Ascending aorta (tissue), 2 donors: ENCODE measurements at places on chromosomes 3 and 15.
A peak's percentile ranks its signal among the peaks of the same experiment; 100 is the strongest.

GRCh38 chr3:76065964-76066363 lies 280.6 kb upstream of the ZNF717 start:
- no peaks in the 10 kb centered on the region for H3K4me1 ChIP-seq
- no peak for DNase-seq
- no peak overlapping the region for H3K4me3 ChIP-seq
- no peaks in the 10 kb centered on the region for H3K36me3 ChIP-seq
- no peak overlapping the region for H3K27ac ChIP-seq

DNA sequence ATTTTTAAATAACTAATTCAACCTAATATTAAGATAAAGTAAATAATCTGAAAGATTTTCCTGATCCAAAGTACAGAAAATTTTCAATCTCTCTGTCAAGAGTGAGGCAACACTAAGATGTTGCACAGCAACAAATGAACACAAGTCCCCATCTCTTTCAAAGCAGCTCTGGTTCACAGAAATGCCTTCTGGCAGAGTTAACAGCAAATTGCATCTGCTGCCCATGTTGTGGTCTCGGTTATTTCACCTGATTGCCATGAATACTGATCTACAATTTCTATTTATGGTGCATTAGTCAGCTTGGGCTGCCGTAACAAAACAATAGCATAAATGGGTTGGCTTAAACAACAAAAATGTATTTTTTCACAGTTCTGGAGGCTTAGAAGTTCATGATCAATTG lies 167.3 kb downstream of the BCHE start:
- no peak overlapping the region for H3K4me3 ChIP-seq
- no peaks in the 10 kb centered on the region for H3K27me3 ChIP-seq
- no peak overlapping the region for H3K27ac ChIP-seq
- DNase-seq: no peak

DNA sequence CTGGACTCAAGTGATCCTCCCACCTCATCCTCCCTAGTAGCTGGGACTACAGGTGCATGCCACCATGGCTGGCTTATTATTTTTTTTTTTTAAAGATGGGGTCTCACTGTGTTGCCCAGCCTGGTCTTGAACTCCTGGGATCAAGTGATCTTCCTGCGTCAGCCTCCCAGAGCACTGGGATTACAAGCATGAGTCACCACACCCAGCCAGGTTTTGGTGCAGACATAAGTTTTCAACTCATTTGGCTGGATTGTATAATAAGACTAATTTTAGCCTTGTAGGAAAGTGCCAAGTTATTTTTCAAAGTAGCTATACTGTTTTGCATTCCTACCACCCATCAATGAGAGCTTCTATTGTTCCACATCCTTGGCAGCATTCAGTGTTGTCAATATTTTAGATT lies 32.1 kb downstream of the BUB1B start:
- no peak for DNase-seq
- H3K4me1 ChIP-seq: no peaks in the 10 kb centered on the region
- H3K36me3 ChIP-seq: no peaks in the 10 kb centered on the region
- H3K27me3 ChIP-seq: no peaks in the 10 kb centered on the region
- no peak overlapping the region for H3K27ac ChIP-seq

- H3K36me3 ChIP-seq: no peaks in the 10 kb centered on the region
- no peak for DNase-seq
Observed at GRCh38 chr15:27324886-27325615, 354.1 kb downstream of the GABRG3 start.

DNA sequence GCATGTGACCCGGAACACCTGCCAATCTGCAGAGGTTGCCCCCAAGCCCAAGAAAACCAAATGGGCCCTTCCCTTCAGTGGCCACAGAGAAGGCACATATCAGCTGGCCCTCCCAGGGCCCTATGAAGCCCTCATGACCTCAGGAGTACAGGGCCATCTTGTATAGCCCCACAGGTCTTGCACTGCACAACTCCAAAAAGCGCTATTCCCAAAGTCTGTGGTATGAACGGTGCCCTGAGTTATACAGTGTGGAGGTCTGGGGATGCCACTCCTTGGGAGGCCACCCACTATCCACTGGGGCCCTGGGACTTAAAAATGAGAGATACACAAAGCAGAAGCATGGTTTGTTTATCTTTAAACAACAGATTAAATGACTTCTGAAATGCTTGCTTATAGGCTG lies 61.5 kb downstream of the CAPN7 start:
- H3K36me3 ChIP-seq: no peaks in the 10 kb centered on the region
- H3K4me1 ChIP-seq: no peaks in the 10 kb centered on the region
- H3K4me3 ChIP-seq: no peak overlapping the region

- no peak overlapping the region for H3K27ac ChIP-seq
- DNase-seq: no peak
- no peaks in the 10 kb centered on the region for H3K36me3 ChIP-seq
- no peak overlapping the region for H3K4me3 ChIP-seq
- H3K27me3 ChIP-seq: no peaks in the 10 kb centered on the region
Observed at GRCh38 chr3:72269475-72269874, 484.5 kb upstream of the PROK2 start.

- DNase-seq: no peak
- H3K4me1 ChIP-seq: peaks cover 8% of the 10 kb centered on the region
- no peaks in the 10 kb centered on the region for H3K36me3 ChIP-seq
- no peak overlapping the region for H3K4me3 ChIP-seq
- no peak overlapping the region for H3K27ac ChIP-seq
Observed at GRCh38 chr3:53794597-53794996, 51.6 kb downstream of the CHDH start.

DNA sequence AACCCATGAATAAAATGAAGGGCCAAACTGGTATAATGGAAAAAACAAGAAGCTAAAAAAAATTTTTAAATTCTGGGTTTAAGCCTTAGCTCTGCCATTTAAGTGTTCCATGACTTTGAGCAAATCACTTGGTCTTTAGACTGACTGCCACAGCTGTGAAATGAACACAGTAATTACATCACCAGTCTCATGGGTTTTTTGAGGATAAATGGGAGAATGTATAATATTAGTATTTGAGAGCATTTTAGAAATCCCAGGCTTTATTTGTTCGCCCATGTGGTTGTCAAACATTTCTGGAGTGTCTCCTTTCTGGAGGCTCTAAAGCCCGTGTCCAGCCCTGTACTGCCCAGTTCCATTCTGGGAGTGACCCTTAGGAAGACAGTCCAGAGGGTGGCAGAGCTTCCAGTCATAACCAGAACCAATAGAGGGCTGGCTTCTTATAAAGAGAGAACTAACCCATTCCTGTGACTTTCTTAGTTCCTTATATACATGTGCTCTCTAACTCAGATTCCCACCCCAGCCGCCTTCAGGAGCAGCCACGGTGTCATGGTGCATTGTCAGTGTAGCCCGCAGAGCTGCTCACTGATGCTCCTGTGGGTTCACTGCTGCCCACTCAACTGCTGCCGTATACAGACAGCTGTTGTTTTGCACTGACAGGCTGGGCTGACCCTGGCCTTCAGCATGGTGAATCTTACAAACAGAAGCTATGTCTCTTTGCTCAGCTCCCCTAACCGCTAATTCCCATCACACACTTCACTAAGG lies 44.7 kb downstream of the BOC start:
- H3K4me3 ChIP-seq: no peak overlapping the region
- H3K27me3 ChIP-seq: no peaks in the 10 kb centered on the region
- no peak for DNase-seq
- H3K4me1 ChIP-seq: peaks cover 22% of the 10 kb centered on the region

- no peak overlapping the region for H3K27ac ChIP-seq
- no peaks in the 10 kb centered on the region for H3K4me1 ChIP-seq
- no peaks in the 10 kb centered on the region for H3K27me3 ChIP-seq
- no peak overlapping the region for H3K4me3 ChIP-seq
- DNase-seq: no peak
Observed at GRCh38 chr3:104598848-104599511, 767.7 kb upstream of the ALCAM start.

- H3K36me3 ChIP-seq: no peaks in the 10 kb centered on the region
- no peak overlapping the region for H3K27ac ChIP-seq
- no peak for DNase-seq
- H3K4me3 ChIP-seq: no peak overlapping the region
Observed at GRCh38 chr3:61776390-61776789, 215.0 kb downstream of the PTPRG start.

- no peak overlapping the region for H3K27ac ChIP-seq
- H3K4me1 ChIP-seq: no peaks in the 10 kb centered on the region
- no peak overlapping the region for H3K4me3 ChIP-seq
- peak; percentile 48 for DNase-seq
- no peaks in the 10 kb centered on the region for H3K27me3 ChIP-seq
Observed at GRCh38 chr15:78739996-78740903, 71.0 kb downstream of the ADAMTS7 start.

GRCh38 chr15:72237029-72237852 lies 6.3 kb upstream of the PKM start:
- peaks cover 18% of the 10 kb centered on the region for H3K36me3 ChIP-seq
- H3K4me1 ChIP-seq: peaks cover 6% of the 10 kb centered on the region

DNA sequence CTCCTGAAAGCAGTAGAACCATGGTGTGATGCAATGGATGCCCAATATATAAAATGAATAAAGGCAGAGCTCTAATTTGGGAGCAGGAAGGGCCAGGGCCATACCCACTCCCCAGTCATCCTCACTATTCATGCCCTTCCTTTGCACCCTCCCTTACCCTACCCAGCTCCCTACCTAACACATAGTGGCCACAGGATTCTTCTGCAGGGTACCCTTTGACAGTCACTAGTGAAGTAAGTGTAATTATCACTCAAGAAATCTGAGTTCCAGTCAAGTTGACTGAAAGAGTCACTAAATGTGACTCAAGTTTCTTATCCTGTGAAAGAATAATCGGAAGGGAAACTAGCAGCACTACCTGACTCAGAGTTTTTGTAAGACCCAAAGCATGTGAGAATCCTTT lies 69.2 kb downstream of the RASA2 start:
- H3K27ac ChIP-seq: no peak overlapping the region
- H3K36me3 ChIP-seq: no peaks in the 10 kb centered on the region
- no peak overlapping the region for H3K4me3 ChIP-seq
- H3K4me1 ChIP-seq: peaks cover 3% of the 10 kb centered on the region
- no peak for DNase-seq
- no peaks in the 10 kb centered on the region for H3K27me3 ChIP-seq

DNA sequence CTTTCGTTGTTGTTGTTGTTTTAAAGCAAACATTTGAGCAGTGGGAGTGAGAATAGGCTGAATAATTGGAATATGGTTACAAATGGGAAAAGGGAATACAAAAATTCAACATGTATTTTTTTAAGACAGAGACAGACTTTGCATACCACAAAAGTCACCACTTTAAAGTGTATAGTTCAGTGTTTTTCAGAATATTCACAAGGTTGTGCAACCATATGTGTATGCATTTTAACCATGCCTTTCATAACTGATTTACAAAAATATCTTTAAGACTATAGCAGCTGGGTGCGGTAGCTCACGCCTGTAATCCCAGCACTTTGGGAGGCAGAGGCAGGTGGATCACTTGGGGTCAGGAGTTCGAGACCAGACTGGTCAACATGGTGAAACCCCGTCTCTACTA lies 41.3 kb downstream of the EHHADH start:
- H3K36me3 ChIP-seq: no peaks in the 10 kb centered on the region
- H3K4me1 ChIP-seq: peaks cover 3% of the 10 kb centered on the region
- H3K27me3 ChIP-seq: no peaks in the 10 kb centered on the region
- H3K27ac ChIP-seq: no peak overlapping the region
- no peak for DNase-seq
